Stimulated activated CD4-positive, alpha-beta T cell treated with anti-CD3 and anti-CD28 coated beads, Interleukin-12 subunit alpha, Interleukin-12 subunit beta, amount 100 ng/mL, for 24 hours (primary cell): ENCODE measurements at places on chromosomes 4 and X.

GRCh38 chr4:7663075-7663541, 228.4 kb upstream of the PSAPL1 start:
- no peak for DNase-seq

DNA sequence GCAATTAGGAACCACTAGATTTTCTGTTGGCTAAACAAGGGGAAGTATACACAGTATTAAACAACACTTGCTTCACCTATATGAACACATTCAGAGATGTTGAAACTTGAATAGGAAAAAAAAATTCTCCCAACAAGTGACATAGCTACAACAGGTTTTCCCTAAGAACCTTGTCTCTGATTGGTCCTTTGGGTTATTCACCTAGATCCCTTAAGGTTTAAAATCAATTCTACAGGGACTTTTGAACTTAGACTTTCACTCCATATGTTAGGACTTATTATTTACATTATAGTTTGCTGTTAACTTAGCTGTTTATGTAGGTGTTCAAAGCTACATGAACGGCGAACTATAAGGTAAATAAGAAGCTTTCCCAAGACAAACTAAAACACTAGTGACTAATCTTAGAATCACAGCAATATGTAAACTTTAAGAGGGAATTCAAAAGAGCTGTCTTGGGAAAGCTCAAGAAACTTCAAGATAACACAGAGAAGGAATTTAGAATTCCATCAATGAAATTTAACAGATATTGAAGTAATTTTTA, 72.2 kb upstream of the ZXDB start:
- DNase-seq, result no peak

DNA sequence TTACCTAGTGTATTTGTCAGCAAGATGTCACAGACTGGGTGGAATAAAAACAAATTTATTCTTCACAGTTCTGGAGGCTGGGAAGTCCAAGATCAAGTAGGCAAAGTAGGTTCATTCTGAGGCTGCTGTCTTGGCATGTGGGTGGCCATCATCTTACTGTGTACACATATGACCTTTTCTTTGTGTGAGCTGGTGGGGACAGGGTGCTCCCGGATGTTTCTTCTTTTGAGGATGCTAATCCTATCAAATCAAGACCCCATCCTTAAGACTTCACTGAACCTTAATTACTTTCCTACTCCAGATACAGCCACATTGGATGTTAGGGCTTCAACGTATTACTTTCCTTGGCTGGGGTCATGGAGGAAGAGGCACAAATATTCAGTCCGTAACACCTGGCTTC, 74.0 kb downstream of the TLL1 start:
- no peak for DNase-seq

DNA sequence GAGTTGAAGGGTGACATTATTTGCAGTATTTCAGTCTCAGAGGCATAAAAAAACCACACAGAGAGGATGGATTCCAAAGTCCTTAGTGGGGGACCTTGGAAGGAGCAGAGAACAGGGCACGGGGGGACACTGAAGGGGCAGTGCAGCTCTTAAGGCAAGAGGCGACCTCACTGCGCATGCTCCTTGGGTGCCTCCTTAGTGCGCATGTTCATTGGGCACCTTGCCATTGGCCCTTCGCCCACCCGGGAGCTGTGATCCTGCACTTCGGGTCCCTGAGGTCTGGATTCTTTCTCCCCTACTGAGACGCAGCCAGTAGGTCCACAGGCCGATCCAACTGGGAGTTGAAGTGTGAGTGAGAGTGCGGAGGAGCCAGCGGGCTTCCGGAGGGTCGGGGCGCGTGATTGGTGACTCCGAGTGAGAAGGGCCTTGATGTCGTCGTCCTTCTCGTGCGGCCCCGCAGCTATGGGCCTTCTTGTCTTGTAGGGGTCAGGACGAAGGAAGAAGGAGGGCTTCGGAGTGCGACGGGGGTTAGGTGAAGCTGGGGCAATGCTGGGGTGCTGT, at the start of gene XAGE5:
TSS of gene XAGE5 (plus strand) at position 223 of the 561 bp plus-strand sequence. CDS start 1,280 bp downstream, outside the sequence.
- DNase-seq, result no peak

DNA sequence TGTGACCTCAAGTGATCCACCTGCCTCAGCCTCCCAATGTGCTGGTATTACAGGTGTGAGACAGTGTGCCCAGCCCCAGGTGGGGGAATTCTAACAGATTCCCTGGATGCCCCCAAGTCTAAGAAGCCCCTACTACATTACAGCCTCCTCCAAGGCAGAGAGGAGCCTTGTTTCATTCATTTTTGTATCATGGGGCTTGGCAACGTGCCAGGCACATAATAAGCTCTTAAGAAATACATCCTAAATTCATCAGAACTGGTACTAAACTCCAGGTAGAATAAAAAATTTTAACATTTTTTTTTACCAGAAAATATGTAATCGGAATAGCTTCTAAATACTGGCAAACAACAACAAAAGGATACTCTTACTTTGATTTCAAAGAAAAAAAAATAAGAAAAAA, 127.1 kb downstream of the CHIC2 start:
- no peak for DNase-seq

GRCh38 chr4:2067446-2068197, 8.5 kb downstream of the NAT8L start:
- DNase-seq, result no peak

DNA sequence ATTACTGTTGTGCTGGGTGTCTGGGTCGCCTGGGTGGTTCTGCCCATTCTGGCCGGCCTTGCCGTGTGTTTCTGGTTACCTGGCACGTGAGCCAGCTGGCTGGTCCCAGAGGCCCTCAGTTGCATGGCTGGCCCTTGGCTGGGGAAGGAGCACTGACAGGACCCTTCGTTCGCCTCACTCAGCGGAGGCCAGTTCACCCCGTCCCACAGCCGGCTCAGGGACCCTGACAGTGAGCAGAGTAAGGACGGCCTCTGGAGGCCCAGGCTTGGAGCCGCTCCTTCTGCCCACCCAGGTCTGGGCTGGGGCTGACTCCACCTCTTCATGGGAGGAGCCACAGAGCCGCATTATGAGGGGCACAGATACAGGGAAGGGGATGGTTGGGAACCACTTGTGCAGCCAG, 20.3 kb upstream of the HGFAC start:
- no peak for DNase-seq

GRCh38 chr4:181959121-181959520, 284.1 kb upstream of the TENM3 start:
- no peak for DNase-seq

- no peak for DNase-seq
Observed at GRCh38 chr4:52604215-52604614, 54.9 kb downstream of the USP46 start.

- no peak for DNase-seq
Observed at GRCh38 chrX:65607070-65607742, 60.2 kb upstream of the MSN start.

GRCh38 chr4:4618847-4619246, 77.0 kb upstream of the STX18 start:
- DNase-seq, result no peak
